ENCODE measurements at places on chromosomes 1 and 21.

DNA sequence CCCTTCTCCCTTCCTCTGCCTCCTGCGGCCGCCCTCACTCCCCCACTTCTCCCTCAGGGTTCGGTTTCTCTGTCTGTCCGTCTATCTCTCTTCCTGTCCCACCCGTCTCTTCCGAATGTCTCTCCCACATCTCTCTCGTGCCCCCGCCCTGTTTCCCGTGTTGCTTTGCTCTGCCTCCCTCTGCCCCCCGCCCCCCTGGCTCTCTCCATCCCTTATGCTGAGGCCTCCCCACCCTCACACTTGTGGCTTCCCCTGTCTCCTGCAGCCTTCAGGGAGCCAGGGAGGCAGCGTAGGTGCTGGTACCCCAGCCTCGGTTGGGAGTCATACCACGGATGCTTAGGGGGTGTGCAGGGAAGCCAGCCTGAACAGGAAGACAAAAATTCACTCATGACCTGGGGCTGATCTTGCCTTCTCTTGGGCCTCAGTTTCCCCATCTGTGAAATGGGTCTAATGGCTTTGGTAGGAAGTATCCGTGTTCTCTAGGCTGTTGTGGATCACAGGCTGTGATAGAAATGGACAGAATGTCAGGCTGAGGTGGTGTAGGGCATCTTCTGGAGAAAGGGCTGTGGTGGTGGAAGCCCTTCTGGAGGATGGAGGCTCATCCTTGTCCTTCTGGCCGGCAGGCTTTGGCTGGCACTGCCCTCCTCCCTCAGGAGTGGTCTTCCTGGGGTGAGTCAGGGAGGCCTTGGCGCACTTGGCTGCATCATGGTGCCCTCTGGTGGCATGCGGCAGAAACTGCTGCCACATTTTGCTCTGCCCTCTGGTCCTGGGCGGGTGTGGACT, 55.5 kb downstream of the FOXO6 start:
- DNase-seq, result peak; percentile 58

GRCh38 chr1:240138867-240139266, 47.2 kb downstream of the FMN2 start:
- no peak for DNase-seq

DNA sequence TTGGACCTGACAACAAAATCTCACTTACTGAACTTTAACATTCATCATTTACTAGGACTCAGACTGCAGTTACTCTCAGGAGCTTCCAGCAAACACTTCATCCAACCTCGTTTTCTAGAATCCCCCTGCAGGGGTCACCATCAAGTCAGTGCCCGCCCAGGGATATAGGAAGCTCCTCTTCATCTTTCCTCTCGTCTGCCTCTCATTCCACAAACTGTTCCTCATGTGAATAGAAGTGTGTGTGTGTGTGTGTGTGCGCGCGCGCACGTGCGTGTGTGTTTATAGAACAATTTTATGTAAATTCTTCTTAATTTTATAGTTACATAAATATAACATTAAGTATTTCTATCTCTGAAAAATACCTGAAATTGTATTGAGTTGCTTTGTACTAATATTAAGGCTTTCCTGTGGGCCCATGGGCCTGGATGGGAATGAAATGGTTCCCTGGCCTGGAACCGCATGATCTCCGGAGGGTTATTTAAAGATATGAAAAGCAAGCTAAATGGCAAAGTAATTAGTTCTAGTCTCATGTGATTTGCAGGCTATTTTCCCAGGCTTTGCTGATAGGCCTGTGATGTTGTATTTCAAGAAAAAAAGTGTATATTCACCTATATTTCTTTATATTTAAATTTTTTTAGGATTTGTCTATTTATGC, 21.7 kb upstream of the ABCD3 start:
- DNase-seq, result peak; percentile 10

- DNase-seq, result peak; percentile 88
Measured at GRCh38 chr1:159924025-159924790, 1.1 kb downstream of the TAGLN2 start.

DNA sequence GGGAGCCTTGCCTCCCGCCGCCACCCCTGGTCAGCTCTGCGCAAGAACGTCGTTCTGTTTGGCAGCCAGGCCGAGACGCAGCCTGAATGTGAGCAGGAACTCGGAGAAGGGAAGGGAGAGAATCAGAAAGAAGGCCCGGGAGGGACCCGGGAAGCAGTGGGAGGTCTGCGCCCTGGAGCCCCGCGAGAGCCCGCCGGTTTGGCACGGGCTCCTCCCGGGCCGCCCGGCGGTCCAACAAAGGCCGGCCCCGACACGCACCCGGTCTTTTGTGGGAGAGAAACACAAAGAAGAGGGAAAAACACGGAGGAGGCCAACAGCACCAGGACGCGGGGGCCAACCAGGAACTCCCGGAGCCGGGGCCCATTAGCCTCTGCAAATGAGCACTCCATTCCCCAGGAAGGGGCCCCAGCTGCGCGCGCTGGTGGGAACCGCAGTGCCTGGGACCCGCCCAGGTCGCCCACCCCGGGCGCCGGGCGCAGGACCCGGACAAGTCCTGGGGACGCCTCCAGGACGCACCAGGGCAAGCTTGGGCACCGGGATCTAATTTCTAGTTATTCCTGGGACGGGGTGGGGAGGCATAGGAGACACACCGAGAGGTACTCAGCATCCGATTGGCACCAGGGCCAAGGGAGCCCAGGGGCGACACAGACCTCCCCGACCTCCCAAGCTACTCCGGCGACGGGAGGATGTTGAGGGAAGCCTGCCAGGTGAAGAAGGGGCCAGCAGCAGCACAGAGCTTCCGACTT, 2.7 kb upstream of the OLIG2 start:
- no peak for DNase-seq

DNA sequence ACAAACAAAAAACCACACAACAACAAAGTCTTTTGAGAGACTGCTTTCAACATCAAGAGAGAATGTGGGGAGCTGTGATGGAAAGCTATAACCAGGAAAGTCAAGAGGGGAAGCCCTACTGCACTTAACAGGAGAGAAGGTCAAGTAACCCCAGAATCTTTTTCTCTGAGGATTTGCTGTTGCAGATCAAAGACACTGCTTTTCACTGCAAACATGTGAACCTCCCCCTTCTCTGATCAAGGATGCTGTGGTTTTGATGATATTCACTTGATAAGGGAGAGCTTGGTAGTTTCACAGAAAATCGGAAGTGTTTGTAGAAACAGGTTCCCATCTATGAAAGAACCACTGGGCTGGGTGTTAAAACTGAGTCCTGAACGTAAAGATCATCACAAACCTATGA, 4.8 kb downstream of the ETV3 start:
- no peak for DNase-seq

- peak; percentile 91 for DNase-seq
Measured at GRCh38 chr21:38756746-38757145, 49.0 kb upstream of the ETS2 start.

DNA sequence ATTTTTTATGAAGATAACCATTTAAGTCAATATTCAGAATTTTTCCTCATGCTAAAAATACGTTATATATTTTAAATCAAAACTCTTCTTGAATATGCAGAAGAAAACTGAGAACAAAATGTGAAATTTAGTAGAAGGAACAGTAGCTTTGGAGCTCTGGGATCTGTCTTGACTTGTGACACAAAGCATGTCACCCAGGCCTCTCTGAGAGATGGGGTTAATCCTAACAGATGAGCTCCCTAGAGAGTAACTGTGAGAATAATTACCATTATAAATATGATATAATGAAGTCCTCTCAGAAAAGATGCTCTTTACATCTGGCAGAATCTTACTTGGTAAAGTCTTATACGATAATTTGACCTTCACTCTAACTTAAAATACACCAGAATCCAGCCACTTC, 272.0 kb downstream of the PTPRC start:
- DNase-seq, result no peak

DNA sequence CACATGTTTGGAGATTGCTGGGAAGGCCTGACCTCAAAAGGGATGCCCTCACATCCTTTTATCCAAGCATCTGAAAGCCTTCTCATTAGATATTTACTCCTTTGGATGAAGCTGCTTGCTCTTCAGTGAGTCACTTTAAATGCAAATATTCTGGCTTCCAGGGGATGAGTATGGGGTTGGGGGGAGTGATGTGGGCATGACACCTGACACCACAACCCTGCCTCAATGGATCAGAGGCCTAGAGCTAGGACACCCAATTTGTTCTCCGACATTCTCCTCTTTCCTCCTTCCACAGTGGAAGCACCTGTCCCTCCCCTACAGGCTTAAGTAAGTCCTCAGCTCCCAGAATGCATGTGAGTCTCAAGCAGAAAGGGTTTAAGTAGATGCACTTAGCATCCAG, 238.3 kb downstream of the OMA1 start:
- DNase-seq, result no peak
